Hepatocyte (in vitro differentiated cells): ENCODE measurements at places on chromosomes 12 and 14. TPM values are rescaled to one million over a fixed set of nuclear protein-coding genes. Genes with fewer than 3 reads are reported as not detected.
A peak's percentile ranks its signal among the peaks of the same experiment; 100 is the strongest.

GRCh38 chr14:64556526-64556925, 6.8 kb downstream of the PPP1R36 start:
- no peak for DNase-seq

DNA sequence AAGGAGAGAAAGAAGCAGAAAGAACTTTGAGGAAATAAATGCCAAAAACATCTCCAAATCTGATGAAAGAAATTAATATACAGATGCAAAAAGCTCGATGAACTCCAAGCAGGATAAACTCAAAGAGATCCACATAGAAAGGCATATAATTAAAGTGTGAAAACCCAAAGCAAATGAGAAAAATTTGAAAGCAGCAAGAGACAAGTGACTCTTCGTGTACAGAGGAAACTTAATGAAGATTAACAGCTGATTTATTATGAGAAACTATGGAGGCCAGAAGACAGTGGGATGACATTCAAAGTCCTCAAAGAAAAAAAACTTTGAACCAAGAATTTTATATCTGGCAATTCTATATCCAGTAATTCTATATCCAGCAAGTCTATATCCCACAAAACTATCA, 163.0 kb upstream of the TMCC3 start:
- no peak for DNase-seq

DNA sequence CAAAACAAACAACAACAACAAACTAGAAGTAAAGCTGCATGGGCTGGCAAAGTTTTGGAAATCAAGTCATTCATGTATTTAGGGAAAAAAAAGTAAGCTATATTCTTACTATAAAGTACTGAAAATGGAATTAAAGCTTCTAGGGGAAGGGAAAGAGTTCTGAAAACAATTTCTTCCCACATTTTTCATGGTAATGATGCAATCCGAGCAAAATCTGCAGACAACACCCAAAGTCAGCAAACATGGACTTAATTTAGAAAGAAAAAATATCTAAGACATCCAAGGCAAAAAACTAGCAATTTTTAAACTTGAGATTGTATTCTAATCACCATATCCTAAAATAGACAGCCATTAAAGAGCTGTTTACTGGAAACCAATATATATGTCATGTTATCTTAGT, 86.3 kb downstream of the LRP6 start:
- no peak for DNase-seq

GRCh38 chr12:23236811-23237210, 611.8 kb downstream of the ETNK1 start:
- no peak for DNase-seq

DNA sequence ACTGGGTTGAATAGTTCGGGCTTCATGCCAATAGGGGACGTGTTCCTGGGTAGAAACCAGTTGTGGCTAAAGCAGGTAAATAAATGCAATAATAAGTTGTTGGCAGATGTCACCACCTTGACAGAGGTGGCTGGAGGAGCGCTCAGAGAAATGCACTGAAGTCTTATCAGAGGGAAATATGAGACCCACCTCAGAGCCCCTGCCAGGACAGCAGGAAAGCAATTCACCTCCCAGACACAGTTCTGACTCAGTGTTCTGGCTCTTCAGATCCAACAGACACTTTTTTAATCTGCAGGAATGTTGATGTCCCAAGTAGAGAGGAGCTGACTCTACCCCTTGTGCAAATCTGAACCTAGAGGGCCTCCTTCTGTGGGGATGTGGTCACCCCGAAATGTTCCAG, 687.1 kb upstream of the FBXO33 start:
- no peak for DNase-seq

SDSL gene
- 10.3 and 13.8 TPM in 2 replicates for total RNA-seq

DNA sequence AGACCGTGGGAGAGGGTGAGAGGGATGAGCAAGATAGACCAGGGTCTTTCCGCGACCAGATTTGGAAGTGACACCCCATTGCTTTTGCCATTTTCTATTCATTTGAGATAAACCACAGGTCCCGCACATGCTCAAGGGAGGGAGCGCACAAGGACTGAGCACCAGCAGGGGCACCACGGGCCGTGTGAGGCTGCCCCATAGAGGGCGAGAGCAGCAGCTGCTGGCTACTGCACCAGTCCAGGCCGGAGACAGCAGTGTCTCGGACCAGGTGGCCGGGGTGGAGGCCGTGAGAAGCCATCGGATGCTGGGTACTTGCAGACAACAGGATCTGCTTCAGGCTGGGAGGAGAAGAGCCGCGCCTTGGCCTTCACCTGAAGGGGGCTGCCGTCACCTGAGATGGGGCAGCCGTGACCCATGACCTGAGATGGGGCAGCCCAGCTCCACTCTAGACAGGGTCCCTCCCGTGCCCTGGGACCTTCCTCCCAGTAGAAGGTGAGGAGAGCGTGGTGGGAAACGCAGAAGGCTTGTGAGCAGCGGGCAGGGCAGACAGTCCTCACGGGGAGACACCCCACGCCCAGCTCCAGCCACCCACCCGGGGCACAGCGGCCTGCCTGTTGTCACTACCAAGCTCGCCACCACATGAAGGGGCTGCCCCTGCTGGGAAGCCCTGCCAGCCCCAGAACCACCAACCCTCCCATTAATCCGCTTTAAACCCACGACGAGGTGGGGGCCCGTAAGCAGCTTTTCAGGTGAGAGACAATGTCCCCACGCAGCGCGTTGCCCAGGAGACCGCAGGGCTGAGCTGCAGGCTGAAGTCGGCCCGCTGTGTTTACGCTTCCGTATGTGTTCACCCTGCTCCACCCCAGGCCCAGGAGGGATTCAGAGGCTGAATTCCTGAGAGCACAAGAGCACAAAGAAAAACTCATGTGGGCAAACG, 61.7 kb upstream of the FBRSL1 start:
- DNase-seq, result peak; percentile 67

KIF5A gene
- 0.03 and 0.16 TPM in 2 replicates for total RNA-seq

GRCh38 chr14:101072531-101072930, 169.0 kb upstream of the RTL1 start:
- DNase-seq, result no peak

DNA sequence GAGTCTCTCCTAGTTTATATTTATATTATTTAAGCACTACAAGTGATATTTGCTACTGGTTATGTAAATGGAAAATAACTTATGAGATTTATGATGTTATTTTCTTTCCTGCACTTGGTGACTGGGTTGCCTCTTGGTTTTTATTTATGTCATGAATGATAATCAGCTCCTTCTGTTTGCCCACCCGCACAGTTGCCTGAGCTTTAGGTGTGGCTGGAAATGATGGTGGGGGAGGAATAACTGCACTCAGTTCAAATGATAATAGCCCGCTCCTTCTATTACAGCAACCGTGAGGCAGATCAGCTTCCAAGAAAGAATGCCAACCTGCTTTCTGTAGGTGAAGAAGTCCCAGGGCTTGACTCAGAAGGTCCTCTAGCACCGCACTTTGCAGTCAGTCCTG, 190.2 kb upstream of the CAND1 start:
- DNase-seq, result no peak

DNA sequence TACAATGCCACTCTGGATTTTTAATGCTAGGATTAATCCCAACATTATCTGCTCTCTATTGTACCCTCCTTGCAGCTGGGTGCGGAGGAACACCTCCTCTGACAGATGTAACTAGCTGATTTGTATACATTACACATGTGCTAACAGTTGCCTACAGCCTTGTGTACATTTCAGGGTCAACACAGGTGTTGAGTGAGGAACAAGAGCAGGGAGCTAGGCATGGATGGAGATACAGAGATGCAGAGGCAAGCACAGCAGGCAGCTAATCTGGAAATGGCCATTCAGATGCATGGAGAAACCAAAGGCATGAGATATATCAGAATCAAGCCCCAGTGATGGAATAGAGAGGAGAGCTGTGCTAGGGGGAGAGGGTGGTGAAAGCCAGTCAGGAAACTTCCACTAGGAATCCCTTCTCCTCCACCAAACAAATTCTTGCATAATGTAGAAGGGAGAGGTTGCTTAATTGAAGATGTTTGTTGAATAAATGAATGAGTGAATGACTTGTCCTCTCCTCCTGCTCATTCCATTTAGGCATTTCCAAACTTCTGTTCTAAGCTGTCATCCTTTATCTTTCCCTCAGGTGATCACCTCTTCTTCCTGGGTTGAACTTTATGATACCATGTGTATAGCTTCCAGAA, 313.2 kb downstream of the ATP23 start:
- DNase-seq, result no peak
